Stimulated activated CD8-positive, alpha-beta memory T cell treated with anti-CD3 and anti-CD28 coated beads, Interleukin-15, amount 100 ng/mL, for 48 hours (primary cell): ENCODE measurements at places on chromosomes 1 and 21.

DNA sequence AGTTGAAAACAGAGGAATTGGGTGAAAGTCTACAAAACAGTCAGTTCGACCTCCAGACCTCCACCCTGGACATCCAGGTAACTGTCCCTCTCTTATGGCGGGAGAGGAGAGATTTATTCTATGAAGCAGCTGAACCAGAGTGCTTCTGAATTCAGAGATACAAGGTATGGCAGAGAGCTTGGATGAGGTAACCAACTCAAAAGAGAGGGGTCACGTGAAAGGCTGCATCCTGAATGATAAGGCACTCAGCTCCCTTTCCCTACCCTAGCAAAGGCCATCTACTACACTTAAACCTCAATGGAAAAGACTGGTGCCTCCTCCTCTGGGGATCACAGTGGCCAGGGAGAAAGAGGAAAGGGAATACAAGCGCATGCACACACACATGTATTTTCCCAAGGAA, 88.4 kb upstream of the KCNA3 start:
- no peak for DNase-seq

DNA sequence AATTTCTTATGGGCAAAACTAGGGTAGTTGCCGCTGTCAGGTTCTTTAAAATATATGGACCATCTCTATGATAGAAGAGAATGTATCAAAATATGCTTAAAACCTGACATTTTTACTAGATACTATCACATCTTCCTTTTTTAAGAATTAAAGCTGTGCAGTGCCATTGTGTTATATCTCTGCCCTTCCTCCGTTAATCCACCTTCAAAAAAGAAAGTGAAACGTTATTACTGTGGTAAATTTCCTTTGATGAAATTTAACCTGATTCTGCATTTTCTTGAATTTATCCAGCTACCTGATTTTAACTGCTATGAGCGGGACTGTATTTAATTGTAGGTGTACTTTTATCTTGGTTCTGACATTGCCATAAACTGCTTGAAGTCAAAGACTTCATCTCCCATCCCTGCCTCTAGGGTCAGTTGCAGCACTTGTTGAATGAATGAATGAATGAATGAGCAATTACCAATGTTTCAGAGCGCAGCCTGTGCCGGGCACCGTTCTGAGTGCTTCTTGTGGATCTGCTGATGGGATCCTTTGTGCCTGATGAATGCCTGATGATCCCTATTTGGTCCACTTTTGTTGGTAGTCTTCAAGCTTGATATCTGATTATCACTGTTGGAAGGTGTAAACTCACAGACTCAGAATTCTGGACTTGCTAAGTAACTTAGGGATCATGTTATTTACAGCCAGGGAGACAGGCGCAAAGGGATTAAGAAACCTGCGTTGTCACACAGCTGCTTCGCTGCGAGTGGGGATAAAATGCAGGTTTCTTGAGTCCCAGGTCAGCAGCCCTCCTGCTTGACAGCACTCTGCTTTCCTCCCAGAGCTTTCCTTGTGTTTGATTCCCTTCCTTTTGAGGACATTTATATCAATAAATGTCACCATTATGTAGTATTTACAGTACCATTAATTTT, 30.1 kb downstream of the SMYD2 start:
- no peak for DNase-seq

- no peak for DNase-seq
These were observed 89.7 kb upstream of the ADAR start for GRCh38 chr1:154697710-154698109.

DNA sequence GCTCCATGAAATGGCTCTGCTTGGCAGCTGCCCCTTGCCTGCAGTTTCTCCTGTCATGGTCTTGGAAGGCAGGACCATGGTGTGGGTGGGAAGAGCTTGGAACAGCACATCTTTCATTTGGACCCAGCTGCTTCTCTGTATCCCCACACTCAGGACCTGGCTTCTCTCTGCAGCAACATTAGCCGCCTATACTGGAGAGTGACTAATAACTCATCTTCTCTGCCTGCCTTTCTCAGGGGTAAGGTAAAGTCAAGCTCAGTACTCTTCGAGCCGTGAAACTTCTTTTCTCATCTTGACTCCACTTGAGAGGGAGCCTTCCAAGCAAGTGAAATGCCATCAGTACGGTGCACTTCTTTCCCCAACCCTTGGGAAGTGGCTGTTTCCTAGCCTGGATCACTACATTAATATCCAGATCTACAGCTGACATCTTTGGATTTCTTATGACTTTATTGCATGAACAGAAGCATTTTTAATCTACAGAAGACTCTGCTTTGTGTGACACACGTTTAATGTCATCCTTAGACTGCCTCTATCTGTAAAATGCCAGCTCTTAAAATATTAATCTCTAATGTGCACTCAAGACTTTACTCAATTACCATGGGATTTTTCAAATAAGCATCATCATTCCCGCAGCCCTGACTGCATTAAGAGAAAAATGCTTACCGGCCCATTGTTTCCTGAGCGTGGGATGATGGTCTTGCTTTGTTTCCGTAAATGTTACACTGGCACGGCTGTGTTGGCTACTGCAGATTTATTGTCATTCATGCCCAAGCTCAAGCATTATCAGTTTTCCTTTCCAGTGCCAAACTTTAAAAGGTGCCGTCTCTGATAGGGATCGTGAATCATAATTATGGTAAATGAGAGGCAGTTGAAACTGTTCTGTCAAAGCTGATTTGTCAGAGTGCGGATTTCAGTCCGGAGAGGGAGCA, 242.9 kb downstream of the HHAT start:
- DNase-seq, result no peak

DNA sequence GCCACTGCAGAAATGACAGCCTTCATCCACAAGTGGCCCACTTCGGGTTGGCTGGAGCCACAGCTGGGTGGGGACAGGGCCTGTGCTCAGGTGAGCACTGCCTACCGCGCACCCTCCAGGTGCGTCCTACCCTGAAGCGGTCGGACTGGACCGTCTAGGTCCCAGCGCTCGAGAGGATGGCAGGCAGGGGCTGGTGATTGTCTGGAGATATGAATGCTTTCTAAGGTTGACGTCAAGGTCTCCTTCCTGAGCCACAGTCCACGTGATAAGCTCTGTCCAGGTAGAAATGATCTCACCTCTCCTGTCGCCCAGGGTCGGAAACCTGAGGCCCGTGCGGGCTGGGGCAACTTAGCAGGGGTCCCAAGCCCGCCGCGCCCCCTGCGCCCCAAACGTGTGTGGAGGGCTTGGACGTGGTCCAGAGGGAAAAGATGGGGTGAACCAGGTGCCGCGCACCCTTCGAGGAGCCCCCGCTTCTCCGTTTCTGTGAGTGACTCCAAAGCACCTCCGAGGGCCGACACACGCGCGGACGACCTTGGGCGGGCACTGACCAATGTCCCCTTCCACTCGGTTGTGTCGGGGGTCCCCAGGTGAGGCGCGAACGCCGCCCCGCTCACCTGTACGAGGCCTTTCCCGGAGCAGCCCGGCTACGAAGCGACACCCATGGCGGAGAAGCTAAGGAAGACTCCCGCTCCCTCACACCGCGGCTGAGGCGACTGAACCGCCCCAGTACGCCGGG, 853 bp upstream of the DOP1B start:
- no peak for DNase-seq
